ENCODE measurements at places on chromosomes 4 and X.
A peak's percentile ranks its signal among the peaks of the same experiment; 100 is the strongest.

- DNase-seq: no peak
Observed at GRCh38 chr4:33448948-33449347, 2728.8 kb downstream of the PCDH7 start.

DNA sequence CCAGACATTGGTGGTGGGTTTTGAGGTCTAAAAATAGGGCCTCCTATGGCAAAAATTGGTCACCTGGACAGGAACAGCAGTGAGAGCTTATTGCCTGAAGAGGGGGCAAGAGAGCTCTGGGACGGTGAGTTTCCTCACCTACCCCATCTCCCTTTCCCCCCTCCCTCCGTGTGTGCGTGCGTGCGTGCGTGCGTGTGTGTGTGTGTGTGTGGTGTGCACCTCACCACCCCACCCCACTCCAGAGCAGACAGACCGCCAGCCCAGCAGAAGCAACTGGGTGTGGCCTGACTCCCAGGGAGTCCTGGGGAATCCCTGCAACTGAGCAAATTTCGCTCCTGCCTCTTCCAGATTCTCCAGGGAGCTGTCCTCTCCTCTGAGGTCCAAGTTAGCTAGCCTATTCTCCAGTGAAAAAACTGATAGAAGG lies 44.7 kb downstream of the PRPS1 start:
- DNase-seq: peak; percentile 59

DNA sequence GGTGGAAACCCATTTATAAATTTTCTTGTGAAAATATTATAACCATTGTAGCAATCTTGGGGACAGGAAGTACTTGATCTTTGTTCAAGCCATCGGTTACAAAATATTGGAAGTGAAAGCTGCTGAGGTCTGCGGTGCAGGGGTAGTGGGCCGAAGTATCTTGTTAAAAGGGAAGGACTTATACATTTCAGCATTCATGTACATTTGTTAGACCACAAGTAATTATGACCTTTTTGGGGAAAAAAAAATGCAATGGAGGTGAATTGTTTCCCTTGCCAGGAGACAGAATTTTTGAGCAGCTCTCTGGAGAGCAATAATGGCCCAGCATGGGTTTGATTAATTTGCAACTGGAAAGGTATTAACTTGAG lies 121.3 kb downstream of the EGF start:
- peak; percentile 37 for DNase-seq

- no peak for DNase-seq
Observed at GRCh38 chrX:69493766-69494165, 10.4 kb upstream of the NALF2 start.

DNA sequence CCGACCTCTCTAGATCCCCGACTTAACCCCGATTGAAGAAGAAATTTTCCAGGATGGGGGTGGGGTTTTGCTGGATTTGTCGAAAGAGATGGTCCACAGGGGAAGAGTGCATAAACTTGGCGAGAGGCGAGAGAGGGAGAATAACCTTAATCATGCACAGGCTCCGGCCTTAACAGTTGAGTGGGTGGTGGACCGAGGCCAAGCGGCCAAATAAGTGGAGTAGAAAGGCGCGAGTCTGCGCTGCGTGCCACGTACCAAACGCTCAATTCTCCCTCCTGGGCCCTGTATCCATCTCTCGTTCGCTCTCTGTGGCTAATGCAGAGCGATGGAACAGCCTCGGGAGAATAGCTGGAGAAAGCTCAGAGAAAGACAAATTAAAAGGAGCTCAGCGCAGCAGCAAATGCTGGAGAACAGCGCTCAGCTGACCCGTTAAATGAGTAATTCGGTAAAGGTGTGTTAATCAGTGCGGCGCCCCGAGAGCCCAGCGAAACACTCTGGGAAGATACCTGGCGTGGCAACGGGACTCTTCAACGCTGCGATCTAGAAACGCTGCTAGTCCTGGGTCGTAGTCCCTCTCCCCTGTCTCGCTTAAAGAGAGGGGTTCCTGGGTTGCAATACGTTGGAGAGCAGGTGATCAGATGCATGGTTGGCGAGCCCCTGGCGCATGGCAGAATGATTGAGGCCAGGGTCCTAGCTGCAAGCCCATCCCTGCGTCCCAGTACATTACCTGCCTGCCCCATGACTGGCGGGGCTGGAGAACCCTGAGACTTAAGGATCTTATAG lies 887 bp upstream of the IL1RAPL2 start:
- DNase-seq: no peak

GRCh38 chr4:180792541-180792940 lies 1450.7 kb upstream of the TENM3 start:
- no peak for DNase-seq

DNA sequence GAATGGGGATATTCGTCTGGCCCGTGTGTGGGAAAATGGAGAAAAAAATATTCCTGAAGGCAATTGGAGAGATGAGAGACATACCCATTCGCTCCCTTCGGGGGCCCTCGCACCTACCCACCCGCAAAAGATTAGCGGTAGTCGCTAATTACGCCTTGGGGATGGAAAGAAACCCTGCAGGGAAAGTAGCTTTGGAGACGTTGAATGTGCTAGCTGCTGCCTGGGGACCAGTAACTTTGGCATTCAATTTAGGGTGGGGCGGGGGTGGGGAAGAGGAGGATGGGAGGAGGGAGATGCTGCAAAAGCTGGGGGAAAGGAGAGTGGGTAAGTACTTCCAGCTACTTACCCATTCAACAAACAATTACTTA lies 407 bp upstream of the ZC4H2 start:
- no peak for DNase-seq

GRCh38 chrX:103783971-103784370 lies 7.3 kb downstream of the PLP1 start:
- no peak for DNase-seq

DNA sequence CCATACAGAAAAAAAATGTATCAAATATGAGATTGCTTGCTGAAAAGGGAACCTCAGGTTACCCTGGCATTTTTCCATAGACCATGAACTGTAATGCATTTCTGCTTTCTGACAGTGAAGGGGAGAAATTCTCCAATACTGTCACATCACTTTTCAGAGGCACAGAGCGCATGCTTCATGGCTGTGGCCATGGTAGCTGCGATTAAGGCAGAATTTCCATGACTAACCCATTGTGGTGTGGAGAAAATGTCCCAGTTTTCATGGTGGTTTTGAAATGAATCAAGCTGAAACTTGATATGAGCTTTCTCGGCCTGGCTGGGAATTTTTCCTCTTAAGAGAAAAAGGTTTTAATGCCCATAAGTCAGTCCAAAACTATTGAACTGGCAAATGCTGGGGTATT lies 39.5 kb upstream of the MAP3K15 start:
- DNase-seq: no peak

DNA sequence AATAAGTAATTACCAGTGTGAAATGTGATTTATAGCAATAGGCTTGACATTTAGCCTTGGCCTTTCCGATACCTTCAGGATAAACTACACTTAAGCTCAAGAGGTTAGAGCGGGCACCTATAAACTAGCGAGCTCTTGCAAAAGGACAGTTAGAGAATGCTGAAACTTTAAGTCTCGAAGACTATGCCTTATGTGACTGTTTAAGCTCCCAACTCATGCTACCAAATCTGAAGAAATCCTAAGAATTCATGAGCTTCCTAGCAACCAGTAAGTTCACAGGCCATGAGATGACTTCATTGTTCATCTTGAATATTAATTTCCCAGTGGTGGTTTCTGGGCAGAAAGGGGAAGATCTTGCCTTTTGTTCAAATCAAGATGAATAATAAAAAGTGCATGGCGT lies 4.7 kb downstream of the STOX2 start:
- no peak for DNase-seq

DNA sequence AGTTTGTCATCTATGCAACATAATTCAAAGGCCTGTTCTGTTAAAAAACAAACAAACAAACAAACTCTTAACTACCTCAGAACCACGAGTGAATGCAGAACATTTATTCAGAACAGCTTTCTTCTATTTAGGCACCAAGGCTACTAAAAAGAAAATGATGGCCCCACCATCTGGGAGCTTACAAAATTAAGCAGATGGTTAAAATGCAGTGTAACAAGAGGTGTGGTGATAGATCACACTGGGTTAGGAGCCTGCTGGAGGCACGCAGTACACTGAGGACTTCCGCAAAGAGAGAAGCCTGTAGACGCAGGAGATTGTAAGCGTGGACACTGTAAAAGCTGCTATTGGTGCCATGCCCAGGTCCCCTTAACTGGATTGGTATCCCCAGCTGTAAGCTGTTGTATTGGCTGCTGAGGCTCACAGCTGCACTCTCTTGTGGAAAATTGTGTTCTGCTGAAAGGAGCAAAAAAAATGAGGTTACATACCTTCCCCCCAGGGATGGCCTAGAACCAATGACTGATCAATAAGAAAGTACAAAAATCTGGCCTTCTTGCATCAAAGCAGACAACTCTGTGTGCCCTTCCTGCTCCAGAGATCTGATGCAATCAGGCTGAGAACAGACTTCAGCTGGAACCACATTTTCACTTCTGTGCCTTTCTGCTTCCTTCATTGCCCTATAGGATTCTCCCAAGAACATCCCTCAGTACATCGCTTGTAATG lies 60.0 kb downstream of the SHROOM3 start:
- no peak for DNase-seq

DNA sequence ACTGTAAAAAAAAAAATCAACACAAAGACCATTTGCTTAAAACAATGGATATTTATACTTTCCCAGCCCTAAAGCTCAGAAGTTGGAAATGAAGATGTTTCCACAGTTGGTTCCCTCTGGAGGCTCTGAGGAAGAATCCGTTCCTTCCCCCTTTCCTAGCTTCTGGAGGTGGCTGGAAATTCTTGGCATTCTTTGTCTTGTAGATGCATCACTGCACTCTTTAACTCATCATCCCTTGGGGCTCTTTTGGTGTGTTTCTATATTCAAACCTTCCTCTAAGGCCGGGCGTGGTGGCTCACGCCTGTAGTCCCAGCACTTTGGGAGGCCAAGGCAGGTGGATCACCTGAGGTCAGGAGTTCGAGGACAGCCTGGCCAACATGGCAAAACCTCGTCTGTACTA lies 78.7 kb downstream of the VCX3A start:
- DNase-seq: no peak

GRCh38 chr4:137363496-137363895 lies 168.8 kb downstream of the PCDH18 start:
- no peak for DNase-seq

DNA sequence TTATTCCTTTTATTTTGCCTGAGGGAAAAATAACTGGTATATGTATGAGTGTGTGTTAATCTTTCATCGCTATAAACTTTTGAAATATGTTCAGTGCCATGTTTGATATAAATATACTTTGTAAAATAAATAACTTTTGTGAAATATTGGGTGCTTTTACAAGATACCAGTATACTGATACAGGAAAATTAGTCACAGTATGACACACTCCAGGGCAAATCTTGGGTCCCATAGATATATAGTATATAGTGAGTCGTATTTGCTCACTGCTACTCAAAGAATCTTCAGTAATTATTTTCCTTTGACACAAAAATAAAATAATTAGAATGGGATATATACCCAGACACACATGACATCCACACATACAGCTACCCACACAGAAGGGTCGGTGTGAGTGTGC lies 472.3 kb downstream of the GRID2 start:
- DNase-seq: no peak

GRCh38 chr4:138202686-138203085 lies 39.5 kb downstream of the SLC7A11 start:
- DNase-seq: no peak

DNA sequence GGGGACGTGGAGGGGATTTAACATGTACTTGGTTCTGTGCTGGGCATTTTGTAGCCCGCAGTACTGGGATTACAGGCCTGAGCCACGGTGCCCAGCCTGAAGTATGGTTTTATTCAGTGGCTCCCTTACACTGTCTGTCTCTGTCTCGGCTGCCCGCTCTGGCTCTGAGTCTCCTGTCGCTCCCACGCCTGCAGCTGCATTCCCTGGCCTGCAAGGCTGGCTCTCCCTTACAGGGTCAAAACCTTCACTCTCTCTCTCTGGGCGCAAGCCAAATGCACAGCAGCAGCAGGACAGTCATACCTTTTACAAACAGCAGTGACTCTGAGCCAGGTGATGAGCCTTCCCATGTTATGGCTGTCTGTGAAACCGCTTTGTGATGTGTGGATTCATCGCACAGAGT lies 72.1 kb downstream of the HTRA3 start:
- DNase-seq: no peak

DNA sequence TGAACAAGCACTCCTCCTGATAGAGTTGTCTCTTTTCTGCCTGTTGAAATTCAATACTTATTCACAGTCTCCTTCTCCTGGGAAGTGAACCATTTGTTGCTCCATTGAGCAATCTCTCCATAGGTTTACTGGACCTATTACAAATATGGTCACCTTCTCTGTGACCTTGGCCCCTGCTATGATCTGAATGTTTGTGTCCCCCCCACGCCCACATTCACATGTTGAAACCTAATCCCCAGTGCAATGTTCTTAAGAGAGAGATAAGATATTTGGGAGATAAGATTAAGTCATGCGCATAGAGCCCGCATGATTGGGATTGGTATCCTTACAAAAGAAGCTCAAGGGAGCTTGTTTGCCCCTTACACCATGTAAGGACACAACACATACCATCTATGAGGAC lies 54.1 kb upstream of the GABRE start:
- DNase-seq: no peak

DNA sequence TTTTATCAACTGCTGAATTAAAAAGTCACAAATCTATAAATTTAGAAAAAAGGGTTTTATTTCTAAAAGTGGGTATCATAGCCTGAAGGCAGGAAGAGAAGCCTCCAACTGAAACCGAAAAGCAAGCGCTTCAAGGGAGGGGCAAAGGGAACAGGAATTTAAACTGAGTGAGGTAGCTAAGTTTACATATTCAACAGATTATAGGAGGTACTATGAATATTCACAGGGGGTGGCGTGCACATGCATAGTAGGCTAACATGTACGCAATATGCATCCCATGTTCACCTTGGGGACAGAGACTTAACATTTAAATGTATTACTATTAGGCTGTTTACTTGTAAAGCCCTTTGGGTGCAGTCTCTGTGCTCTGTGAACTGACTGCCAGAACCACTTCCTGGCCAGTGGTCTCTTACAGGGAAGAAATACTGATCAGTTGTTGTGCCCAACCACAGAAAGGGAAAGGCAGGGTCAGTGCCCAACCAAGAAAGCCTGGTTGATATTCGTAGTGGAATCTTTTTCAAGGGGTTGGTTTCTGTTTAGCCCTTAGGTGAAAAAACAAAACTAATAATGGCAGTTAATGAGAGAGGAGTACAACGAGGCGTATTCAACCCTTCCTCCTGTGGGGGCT lies 168.7 kb upstream of the GALNTL6 start:
- peak; percentile 73 for DNase-seq

DNA sequence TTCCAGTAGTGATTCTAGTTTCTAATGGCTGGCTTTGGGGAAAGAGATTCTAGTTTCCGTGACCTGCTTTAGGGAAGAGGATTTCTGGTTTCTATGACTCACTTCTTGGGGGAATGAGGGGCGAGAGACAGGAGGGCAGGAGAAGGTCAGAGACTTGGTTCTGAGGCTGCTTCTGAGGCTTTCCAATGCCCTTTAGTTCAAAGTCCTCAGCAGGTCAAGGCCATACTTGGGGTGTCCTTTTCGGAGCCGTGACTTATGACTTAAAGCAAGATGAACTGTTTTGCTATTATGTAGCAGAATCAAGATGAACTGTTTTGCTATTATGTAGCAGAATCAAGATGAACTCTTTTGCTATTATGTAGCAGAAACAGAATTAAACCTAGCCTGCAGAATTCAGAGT lies 52.2 kb upstream of the TLR3 start:
- no peak for DNase-seq

- no peak for DNase-seq
Observed at GRCh38 chr4:8582941-8583654, 2.9 kb downstream of the GPR78 start.

Data from GM12864 (cell line).